ENCODE measurements at places on chromosomes 7 and 10.

DNA sequence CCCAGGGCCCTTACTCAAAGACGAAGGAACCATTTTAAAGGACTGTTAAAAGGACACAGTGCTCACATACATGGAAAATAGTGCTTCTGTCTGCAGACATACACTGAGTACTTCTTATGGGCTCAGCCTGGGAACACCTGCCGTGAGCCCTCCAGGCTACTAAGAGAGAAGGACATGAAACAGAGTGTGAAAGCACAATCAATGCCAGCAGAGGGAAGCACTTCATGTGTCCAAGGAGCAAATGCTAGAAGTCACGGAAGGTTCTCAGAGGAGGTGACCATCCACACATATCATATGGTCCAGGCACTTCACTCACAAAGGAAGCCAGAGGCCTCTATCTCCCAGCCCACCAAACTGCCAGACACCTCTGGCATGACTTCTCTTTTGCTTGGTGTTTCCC, 15.5 kb downstream of the ELMO1 start:
- DNase-seq, result no peak

DNA sequence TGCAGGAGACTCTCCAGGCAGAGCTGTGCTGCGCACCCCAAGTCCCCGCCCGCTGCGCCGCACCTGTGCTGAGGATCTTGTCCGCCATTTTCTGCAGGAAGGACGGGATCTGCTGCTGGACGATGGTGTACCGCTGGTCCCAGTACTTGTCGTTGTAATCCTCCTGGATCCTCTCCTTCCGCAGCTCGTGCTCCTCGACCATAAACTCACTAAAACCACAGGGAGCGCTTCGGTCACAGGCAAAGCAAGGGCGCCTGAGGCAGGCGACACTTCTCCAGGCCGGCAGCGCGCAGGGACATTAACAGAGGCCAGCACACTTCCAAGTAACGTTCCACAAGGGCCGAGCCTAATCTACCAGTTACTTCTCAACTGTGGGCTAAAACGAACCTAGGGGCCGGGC, 13.1 kb upstream of the ADAM8 start:
- no peak for DNase-seq

DNA sequence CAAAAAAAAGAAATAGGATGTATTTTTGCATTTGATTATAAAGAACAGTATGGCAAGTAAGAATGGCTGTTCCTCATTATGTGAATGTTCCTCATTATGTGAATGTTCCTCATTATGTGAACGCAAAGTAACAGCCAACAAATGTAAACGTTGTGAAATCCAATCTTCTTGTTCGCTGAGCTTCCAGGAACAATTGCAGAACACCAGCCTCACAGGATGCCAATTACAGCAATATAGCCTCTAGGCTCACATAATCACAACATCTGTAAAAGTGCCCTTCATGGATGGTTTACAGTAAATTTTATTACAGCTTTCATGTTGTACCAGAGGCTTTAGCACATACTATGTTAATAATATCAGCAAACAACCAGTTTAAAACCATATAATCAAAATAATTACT, 71.6 kb downstream of the THSD7A start:
- peak; percentile 17 for DNase-seq

DNA sequence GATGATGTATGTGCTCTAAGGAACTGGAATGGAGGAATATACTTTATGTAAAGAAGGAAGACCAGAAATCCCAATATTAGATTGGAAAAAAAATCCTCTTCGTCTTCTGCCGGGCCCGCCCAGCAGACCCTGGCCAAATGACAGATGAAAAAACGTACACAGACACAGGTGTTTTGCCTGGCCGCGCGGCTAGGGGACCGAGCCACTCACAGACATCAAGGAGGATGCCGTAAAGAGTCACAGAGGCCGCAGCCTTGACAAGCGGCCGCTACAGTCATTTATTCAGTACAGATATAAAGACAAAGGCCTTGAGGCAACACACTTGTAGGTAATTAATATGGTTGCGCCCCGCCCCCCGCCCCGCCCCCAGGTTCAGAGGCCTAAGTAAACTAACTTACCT, 594.1 kb downstream of the GRM8 start:
- DNase-seq, result no peak

GRCh38 chr10:92387289-92387940, 96.4 kb downstream of the MARCHF5 start:
- peak; percentile 56 for DNase-seq

GRCh38 chr7:41175435-41175834, 527.5 kb downstream of the INHBA start:
- no peak for DNase-seq

GRCh38 chr10:5844345-5845055, 31.3 kb upstream of the GDI2 start:
- no peak for DNase-seq

- no peak for DNase-seq
Observed at GRCh38 chr7:111320133-111320532, 229.2 kb downstream of the LRRN3 start.

GRCh38 chr7:21945454-21946221, at the start of gene CDCA7L:
TSS of gene CDCA7L (minus strand) at chr7:21945899. CDS start at chr7:21945804, 95 bp downstream.
- DNase-seq, result peak; percentile 80

- no peak for DNase-seq
Observed at GRCh38 chr7:51182636-51183166, 133.9 kb downstream of the COBL start.

- no peak for DNase-seq
Observed at GRCh38 chr10:131575877-131576276, 264.4 kb upstream of the TCERG1L start.

Data from cardiac fibroblast (primary cell).